Epithelial cell of alveolus of lung (primary cell): ENCODE measurements at places on chromosomes 11 and 22. TPM values are rescaled to one million over a fixed set of nuclear protein-coding genes. Genes with fewer than 3 reads are reported as not detected.

MS4A4A gene
- 10.5 TPM in 1 of 2 replicates, not detected in the other for total RNA-seq

VPS37C gene
- 11.8 and 24.8 TPM in 2 replicates for total RNA-seq

SEPTIN5 gene
- 23.3 and 31.2 TPM in 2 replicates for total RNA-seq

MMP8 gene
- total RNA-seq: under 0.01 TPM in 1 of 2 replicates, not detected in the other

MAPK8IP2 gene
- total RNA-seq: 0.24 and 0.26 TPM in 2 replicates

DKK3 gene
- total RNA-seq: 231 and 338 TPM in 2 replicates

OR2AG2 gene
- total RNA-seq: not detected in 2 replicates

NXPE4 gene
- total RNA-seq: not detected in 2 replicates

LDHAL6A gene
- not detected in 2 replicates for total RNA-seq

CARD16 gene
- 29.6 and 167 TPM in 2 replicates for total RNA-seq

RBMXL2 gene
- not detected in 2 replicates for total RNA-seq

SESN3 gene
- 4.7 and 16.9 TPM in 2 replicates for total RNA-seq

AIFM3 gene
- 0.13 and 0.80 TPM in 2 replicates for total RNA-seq

ANO9 gene
- 0.39 TPM in 1 of 2 replicates, not detected in the other for total RNA-seq

TREH gene
- total RNA-seq: not detected in 2 replicates

SLC22A12 gene
- not detected in 2 replicates for total RNA-seq

MN1 gene
- 4.0 and 5.8 TPM in 2 replicates for total RNA-seq

EXPH5 gene
- total RNA-seq: 0.48 and 1.7 TPM in 2 replicates

BRSK2 gene
- 3.0 TPM in 1 of 2 replicates, not detected in the other for total RNA-seq

OR5D18 gene
- not detected in 2 replicates for total RNA-seq

CLTCL1 gene
- 2.3 and 6.2 TPM in 2 replicates for total RNA-seq

POTEH gene
- not detected in 2 replicates for total RNA-seq

PATE2 gene
- not detected in 2 replicates for total RNA-seq

SEZ6L gene
- total RNA-seq: not detected in 2 replicates

INSC gene
- 0.08 and 2.7 TPM in 2 replicates for total RNA-seq

MEI1 gene
- total RNA-seq: 4.5 TPM in 1 of 2 replicates, not detected in the other

MRGPRF gene
- total RNA-seq: 25.2 and 29.9 TPM in 2 replicates

PCSK7 gene
- 32.5 and 45.5 TPM in 2 replicates for total RNA-seq

SCGB2A2 gene
- total RNA-seq: not detected in 2 replicates

OR52I1 gene
- total RNA-seq: not detected in 2 replicates

GVQW3 gene
- 0.65 and 1.7 TPM in 2 replicates for total RNA-seq

ANKK1 gene
- total RNA-seq: not detected in 2 replicates

APOA5 gene
- total RNA-seq: not detected in 2 replicates

NAV2 gene
- total RNA-seq: 4.3 and 10.6 TPM in 2 replicates

FAM180B gene
- total RNA-seq: 0.40 TPM in 1 of 2 replicates, not detected in the other

P2RY2 gene
- 0.08 and 0.91 TPM in 2 replicates for total RNA-seq

LMO1 gene
- not detected in 2 replicates for total RNA-seq

MS4A7 gene
- not detected in 2 replicates for total RNA-seq

PHETA2 gene
- total RNA-seq: 18.2 and 22.9 TPM in 2 replicates

ZDHHC13 gene
- 7.8 and 11.8 TPM in 2 replicates for total RNA-seq

GNAZ gene
- total RNA-seq: 0.52 and 1.2 TPM in 2 replicates

SPTBN2 gene
- 0.88 and 6.9 TPM in 2 replicates for total RNA-seq

HEPHL1 gene
- not detected in 2 replicates for total RNA-seq

BEST1 gene
- total RNA-seq: 2.3 and 2.6 TPM in 2 replicates

MYRF gene
- 3.0 and 7.6 TPM in 2 replicates for total RNA-seq
